Mammary epithelial cell (primary cell): ENCODE measurements at places on chromosomes 7 and 10.

DNA sequence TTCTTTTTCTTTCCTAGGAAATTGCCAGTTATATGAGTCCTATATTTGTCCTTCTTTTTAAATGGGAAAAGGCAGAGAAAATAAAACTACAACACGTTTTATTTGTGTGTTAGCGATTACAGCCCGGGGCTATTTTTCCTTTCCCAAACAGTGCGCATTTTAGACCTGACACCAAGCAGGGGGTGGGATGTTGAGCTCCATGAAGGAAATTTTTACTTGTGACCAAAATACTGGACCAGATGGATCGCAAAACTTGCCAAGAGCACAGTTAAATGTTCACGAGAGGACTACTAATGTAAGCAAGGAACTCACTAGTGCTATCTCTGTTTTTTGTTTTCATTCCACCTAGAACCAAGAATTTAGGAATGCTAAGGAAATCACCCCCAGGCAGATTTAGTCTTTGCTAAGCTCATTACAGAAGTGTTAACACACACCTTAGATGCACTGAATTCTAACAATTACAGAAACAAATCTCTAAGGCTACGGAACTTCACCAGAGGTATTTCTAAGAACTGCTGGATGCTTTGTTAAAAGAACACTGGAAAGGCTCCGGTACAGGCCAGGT lies 114.8 kb downstream of the JAZF1 start:
- DNase-seq: no peak

GRCh38 chr10:124049484-124049883 lies 43.9 kb downstream of the CHST15 start:
- peak; percentile 82 for DNase-seq

DNA sequence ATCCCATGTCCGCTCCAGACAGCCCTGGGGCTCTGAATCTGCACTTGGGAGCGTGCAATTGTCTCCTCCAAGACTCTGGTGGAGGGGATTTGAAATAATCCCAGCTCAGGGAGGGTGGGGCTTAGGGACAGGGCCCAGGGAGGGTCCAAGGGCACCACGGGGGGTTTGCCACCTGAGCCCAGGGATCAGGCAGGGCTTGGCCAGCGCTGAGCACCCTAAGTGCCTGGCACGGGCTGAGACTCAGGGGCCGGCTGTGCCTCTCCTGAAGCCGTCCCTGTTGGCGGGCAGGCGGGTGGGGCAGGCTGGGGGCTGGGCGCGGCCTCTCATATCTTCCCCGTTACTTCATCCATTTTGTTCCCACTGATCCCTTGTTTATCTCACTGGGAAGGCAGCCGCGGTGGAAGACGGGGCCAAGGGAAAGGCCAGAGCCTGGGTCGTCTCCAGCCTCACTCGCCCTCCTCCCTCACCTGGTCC lies 41.8 kb upstream of the ELN start:
- DNase-seq: no peak

DNA sequence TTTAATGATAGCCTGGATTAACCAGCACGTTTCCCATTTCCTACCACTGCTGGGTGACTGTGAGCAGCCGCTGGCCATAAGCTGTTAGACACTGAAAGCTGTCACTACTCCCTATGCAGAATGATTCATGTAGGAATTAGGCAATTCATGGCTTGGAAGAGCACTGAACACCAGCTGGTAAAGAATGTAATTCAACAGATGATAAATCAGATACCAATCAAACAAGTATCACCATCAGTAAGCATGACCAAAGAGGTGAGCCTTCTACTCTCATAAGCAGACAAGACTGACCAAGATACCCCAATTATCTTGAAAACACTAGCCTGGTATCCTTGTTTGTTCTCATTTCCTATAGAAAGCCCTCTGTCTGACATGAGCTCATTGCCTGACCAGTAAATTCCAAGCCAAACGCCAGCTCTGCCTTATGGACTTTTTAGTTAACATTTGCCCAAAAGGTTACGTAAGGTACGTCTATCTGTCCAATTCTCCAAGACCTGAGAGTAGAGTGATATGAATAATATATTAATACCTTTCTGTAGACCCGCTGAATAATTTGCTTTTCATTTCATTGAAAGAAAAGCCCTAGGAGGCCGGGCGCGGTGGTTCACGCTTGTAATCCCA lies 127.7 kb downstream of the ELMO1 start:
- DNase-seq: peak; percentile 49

DNA sequence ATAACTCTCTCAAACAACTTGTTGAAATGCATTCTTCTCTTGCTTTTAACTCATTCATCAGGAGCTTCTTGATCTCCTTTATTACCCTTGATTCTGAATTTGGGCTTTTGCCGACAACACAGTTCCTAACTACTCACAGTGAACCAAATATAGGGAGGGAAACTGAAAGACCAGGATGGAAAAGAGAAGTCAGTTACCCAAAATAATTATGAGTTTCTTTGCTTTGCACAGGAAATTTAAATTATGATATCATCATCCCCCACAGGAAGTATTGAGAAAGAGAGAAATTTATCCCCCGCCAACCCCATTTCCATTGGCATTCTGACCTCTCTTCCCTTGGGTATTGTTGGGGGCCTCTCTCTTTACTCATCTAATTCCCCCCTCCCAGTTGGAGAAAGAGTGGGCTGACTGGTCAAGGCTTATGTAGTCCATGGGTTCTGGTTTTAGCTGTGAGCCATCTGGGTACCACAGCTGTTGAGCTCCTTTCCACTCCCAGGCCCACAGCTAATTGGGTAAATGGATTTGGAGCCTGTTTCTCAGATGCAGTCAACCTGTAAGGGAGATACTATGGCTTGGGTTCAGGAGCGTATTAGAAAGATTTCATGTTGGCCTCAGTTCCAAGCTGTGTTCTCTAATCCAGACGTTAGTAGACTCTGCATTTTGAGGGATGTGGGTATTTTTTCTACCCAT lies 109.0 kb downstream of the FZD1 start:
- no peak for DNase-seq

GRCh38 chr10:106925191-106925590 lies 239.3 kb downstream of the SORCS1 start:
- DNase-seq: no peak

GRCh38 chr7:36283181-36283580 lies 106.5 kb upstream of the ANLN start:
- DNase-seq: no peak

GRCh38 chr10:106559442-106559841 lies 605.1 kb downstream of the SORCS1 start:
- DNase-seq: peak; percentile 78

GRCh38 chr10:807163-807957 lies 117.9 kb upstream of the DIP2C start:
- no peak for DNase-seq

DNA sequence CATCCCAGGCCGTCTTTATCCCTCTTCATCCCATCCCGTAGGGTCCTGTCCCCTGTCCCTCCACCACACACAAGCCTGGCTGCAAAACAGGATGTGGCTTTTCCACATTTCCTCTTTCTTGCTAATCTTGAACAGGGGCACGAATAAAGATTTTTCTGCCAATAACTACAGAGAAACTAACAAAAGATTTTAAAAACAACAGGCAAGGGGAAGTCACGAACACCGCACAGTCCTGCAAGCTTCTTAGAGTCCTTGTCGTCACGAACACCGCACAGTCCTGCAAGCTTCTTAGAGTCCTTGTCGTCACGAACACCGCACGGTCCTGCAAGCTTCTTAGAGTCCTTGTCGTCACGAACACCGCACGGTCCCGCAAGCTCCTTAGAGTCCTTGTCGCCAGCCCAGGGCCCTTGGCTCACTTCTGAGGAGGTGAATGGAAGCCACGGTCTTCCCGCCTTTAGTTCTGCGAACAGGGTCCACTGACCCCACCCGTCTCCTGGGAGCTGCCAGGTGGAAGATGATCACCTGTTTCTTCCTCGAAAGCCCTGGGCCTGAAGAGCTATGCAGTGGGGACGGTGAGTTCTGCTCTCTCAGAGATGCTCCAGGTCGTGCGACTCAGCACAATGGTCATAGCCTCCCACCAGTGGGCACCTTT lies 10.3 kb upstream of the INSIG1 start:
- DNase-seq: no peak

GRCh38 chr10:97707134-97707861 lies 6.2 kb upstream of the MARVELD1 start:
- no peak for DNase-seq

- DNase-seq: no peak
Observed at GRCh38 chr7:120370954-120371353, 98.0 kb downstream of the KCND2 start.

DNA sequence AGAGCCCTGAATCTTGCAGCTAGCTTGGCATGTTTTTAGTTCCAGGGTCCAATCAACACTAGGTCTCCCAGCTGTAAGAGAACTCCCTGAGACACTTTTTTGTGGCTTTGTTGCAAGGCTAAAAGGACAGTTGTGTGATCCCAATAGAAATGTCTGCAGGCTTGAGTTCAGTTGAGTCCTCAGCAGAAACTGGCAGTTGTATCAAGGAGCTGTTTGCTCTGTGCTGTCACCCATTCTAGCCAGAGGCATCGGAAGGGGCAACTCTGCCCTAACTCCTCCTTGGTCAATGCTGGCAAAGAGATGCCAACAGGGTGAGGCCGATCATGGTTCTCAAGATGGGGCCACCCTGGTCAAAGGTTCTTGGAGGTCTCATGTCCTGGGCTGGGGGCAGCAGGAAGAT lies 224.1 kb downstream of the BUB3 start:
- no peak for DNase-seq

DNA sequence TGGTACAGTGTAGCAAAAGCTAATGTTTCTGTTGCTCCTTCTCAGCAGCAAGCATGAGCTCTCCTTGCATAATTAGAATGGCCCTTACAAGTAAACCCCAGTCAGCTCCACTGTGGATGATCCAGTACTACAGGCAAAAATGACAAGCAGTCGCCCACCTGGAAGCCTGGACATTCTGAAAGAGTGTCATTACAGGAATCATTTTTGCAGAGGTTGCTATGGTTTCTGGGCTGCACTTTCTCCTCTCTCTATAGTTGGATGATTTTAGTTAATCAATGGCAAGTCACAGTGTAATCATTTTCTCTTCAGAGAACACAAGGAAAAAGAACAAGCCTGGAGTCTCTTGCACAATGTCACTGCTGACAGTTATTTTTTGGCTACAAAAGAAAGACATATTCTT lies 102.9 kb upstream of the MYO3A start:
- no peak for DNase-seq

DNA sequence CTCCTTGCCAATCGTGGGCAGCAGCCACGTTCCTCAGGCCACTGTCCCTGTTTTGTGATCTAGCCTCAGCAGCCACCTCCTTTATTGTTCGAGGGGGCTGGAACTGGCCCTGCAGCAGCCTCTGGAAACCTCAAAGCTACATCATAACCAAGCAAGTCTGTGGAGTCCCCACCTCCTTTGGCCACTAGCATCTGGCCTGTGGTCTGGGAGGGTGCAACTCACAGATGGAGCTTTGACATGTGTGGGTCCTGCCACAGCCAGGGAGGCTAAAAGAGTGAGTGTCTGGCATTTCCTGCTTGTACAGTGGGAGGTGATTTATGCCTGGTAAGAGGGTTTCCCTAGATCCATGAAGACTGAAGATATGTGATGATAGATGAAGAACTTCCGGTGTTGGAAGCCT lies 32.3 kb upstream of the NUB1 start:
- DNase-seq: no peak

DNA sequence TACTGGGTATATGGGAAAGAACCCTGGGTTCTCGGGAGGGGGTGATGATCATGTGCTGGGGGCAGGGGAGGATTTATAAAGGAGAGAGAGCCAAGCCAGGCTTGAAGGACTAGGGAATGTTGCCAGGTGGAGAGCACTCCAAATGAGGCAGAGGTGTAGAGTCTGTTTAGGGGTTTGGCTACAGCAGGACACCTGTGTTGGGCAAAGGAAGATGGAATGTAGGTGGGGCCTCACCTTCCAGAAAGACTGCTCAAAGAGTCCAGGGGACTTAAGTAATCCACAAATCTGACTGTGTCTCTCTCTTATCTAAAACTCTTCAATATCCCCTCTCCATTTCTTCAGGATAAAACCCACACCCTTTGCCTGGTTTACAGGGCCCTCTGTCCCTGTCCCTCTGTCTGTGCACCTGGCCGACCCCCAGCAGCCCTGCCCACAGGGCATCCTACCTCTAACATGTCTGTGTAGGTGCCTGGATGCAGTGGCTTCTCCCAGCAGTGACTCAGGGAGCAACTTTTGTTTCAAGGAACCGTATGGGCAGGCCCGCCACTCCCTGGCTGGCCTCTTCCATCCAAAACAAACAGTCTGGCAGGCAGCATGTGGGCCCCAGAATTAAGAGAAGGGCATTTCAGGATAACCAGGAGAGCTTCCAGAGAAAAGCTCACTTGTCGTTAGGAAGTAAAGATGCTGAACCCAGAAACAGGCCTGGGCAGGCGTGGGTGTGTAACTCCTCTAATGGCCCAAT lies 10.6 kb upstream of the PLEKHA1 start:
- peak; percentile 82 for DNase-seq

GRCh38 chr10:4303045-4303444 lies 518.0 kb upstream of the KLF6 start:
- DNase-seq: no peak

DNA sequence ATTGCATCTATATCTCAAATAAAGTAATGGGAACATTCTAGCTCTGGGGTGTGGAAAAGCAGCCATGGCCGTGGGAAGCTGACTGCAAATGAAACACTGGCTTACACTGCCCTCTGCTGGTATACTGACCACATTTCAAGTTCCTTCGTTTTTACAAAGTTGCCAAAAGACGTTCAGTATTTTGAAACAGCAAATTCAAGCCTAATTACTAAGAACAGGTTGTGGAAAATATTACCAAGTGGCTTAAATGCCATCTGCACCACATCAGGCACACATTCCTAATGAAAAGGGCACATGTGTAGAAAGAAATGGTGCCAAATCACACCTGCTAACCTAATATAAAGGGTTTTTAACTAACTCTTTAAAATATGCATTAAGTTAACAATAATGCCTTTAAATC lies 83.9 kb downstream of the JAZF1 start:
- no peak for DNase-seq

DNA sequence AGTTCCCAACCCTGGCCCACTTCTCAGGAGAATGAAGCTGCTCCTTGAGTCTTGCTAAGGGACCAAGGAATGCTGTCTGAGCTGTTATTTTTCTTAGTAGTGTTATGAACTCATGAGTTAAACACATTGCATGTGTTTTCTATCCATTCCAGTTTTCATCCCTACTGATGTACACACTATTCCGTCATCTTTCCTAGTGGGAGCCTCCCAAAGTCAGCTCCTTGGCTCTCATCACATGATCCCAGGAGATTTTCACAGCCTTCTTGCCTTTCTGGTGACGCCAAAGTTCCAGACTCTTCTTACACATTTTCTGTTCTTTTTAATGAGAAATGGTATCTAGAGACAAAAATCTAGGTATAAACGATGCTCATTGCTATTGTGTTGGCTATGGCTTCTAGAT lies 8.4 kb upstream of the C10orf71 start:
- no peak for DNase-seq

- no peak for DNase-seq
Observed at GRCh38 chr7:3518546-3518945, 217.5 kb downstream of the SDK1 start.

DNA sequence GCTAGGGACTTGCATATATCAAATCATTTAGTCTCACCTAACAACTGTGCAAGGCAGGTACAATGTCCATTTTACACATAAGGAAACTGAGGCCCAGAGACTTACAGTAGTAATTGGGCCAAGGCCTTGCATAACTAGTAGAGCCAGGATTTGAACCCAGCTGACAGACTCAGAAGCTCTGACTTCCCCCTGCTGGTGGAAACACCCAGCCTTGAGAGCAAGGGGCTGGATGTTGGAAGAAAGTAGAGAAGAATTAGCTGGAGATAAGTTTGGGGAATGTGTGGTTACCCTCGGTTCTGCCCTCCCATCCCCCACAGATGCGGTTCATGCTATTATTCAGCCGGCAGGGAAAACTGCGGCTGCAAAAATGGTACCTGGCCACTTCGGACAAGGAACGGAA lies 2.0 kb downstream of the AP1S1 start:
- no peak for DNase-seq
